Neural crest cell (in vitro differentiated cells): ENCODE measurements at places on chromosomes 16 and 17. TPM values are rescaled to one million over a fixed set of nuclear protein-coding genes. Genes with fewer than 3 reads are reported as not detected.

DNA sequence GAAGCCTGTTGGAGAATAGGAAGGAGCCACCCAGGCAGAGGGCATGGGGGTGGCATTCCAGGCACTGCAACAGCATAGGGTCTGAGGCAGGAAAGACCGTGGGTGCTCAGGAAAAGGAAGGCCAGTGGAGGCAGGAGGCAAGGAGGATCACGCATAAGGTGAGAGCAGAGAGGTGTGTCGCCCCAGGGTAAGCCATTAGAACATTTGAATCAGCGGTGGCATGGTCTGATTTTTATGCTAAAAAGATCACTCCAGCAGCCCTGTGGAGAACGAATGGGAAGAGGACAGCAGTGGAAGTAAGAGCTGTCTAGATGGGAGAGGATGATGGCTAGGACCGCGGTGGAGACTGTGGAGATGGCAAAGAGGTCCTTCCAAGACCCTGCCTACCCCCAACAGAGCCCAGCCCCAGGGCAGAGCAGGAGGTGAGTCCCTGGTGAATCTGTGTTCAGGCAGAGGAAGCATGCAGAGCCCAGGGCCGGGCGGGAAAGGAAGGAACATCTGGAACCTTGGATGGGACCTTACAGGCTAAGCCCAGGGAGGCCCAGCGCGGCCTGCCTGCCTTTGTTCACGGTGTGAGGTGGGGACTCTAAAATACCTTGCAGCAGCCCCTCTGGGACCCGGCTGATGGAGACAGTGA lies 7.8 kb downstream of the LPO start:
- no peaks in the 10 kb centered on the region for H3K36me3 ChIP-seq
- no peak overlapping the region for H3K4me3 ChIP-seq
- no peak overlapping the region for H3K27ac ChIP-seq
- DNase-seq: no peak
- H3K27me3 ChIP-seq: peaks cover 92% of the 10 kb centered on the region

GRCh38 chr17:38617074-38617860 lies 11.5 kb upstream of the SRCIN1 start:
- peak overlapping the region; percentile 36 for H3K27ac ChIP-seq
- H3K27me3 ChIP-seq: no peaks in the 10 kb centered on the region
- H3K36me3 ChIP-seq: no peaks in the 10 kb centered on the region
- no peak for DNase-seq
- H3K4me1 ChIP-seq: peaks cover 3% of the 10 kb centered on the region

DNA sequence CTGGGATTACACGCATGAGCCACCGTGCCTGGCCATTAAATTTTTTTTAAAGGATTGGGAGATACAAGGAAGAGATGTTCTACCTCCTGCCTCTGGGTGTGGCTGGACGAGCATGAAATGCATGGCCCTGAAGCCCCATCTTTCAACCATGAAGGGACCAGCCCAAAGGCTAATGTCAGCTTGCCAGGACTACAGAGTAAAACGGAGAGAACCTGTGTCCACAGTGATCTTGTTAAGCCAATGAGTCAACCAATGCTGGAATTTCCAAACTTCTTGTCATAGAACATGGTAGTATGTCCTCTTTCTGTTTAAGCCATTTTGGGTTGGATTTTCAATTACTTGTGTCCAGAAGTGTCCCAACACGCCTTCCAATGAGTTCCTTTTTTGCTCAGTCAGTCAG lies 71.3 kb downstream of the RTN4RL1 start:
- H3K27me3 ChIP-seq: no peaks in the 10 kb centered on the region
- H3K27ac ChIP-seq: no peak overlapping the region
- no peak for DNase-seq

The TNFRSF13B gene
- total RNA-seq: not detected in 2 replicates

DNA sequence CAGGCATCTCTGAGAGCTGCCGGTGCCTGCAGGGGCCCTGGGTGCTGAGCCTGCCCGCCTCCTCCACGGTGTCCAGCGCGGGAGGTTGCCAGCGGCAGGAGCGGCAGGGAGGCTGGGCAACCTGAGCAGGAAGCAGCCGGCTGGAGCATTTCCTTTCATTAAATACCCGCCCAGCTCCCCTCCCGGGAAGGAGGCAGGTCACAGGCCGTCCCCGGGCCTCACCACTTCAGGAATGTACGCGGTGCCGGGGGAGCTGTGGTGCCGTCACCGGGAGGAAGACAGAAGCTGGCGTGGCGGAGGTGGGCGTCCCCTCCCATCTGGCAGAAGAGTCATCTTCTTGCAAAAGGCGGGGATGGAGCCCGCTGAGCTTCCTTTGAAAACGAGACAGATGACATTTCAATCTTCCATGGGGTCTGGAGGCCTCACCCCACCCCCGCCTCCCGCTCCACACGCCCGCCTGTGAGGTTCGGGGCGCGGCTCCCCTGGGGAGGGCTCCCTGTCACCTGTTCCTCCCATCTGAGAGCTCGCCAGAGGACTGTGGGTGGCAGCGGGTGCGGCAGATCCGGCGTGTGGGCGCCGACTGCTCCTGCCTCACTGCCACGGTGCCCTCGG lies 16.0 kb downstream of the SOX8 start:
- no peak overlapping the region for H3K4me3 ChIP-seq
- H3K27me3 ChIP-seq: peaks cover 23% of the 10 kb centered on the region
- H3K36me3 ChIP-seq: no peaks in the 10 kb centered on the region
- no peak overlapping the region for H3K27ac ChIP-seq

The GTF3C1 gene
- total RNA-seq: 123 and 125 TPM in 2 replicates

DNA sequence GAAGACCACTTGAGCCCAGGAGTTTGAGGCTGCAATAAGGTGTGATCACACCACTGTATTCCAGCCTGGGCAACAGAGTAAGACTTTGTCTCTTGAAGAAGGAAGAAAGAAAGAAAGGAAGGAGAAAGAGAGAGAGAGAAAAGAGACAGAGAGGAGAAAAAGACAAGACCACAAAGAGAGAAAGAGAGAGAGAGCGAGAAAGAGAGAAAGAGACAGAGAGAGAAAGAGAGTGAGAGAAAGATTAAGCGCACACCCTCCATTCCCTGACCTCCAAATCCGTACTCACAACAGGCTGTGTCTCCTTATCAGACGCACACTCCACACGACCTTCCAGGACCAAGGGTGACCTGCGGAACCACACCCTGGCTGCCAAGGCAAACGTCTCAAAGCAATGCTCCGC lies 19.6 kb downstream of the KLHDC4 start:
- no peak overlapping the region for H3K27ac ChIP-seq
- DNase-seq: no peak
- H3K36me3 ChIP-seq: peaks cover 19% of the 10 kb centered on the region
- no peak overlapping the region for H3K4me3 ChIP-seq
- H3K4me1 ChIP-seq: no peaks in the 10 kb centered on the region

The COX6A2 gene
- not detected in 2 replicates for total RNA-seq

- no peak for DNase-seq
- H3K27ac ChIP-seq: peak overlapping the region; percentile 51
- H3K4me1 ChIP-seq: peaks cover 73% of the 10 kb centered on the region
- H3K36me3 ChIP-seq: peaks cover 7% of the 10 kb centered on the region
These were observed 1.0 kb downstream of the MSI2 start for GRCh38 chr17:57257195-57257894.

GRCh38 chr16:46908540-46909372 lies 24.6 kb downstream of the GPT2 start:
- H3K27ac ChIP-seq: no peak overlapping the region
- H3K36me3 ChIP-seq: peaks cover 11% of the 10 kb centered on the region
- H3K4me3 ChIP-seq: no peak overlapping the region
- DNase-seq: peak; percentile 81
- no peaks in the 10 kb centered on the region for H3K27me3 ChIP-seq
- H3K4me1 ChIP-seq: peaks cover 7% of the 10 kb centered on the region

GRCh38 chr16:56514845-56515244 lies 5.0 kb downstream of the BBS2 start:
- H3K27ac ChIP-seq: no peak overlapping the region
- H3K27me3 ChIP-seq: no peaks in the 10 kb centered on the region
- peaks cover 25% of the 10 kb centered on the region for H3K4me1 ChIP-seq
- H3K4me3 ChIP-seq: no peak overlapping the region
- peaks cover 9% of the 10 kb centered on the region for H3K36me3 ChIP-seq

DNA sequence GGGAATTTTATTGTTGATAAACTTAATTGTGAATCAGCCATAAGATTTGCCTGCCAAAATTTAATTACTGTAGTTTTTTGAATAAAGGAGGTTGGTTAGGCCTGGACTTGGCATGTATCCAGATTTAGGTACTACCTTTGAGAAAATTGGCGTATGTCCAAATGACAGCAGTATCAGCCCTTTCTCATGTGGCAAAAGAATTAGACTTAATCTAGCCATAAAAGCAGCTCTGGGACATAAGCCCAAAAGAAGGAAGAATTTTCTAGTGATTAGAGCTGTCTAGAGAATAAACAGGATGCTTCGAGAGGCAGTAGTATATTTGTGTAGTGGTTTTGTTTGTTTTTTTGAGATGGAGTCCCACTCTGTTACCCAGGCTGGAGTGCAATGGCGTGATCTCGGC lies 27.7 kb downstream of the PPM1E start:
- DNase-seq: no peak
- no peaks in the 10 kb centered on the region for H3K36me3 ChIP-seq
- no peak overlapping the region for H3K27ac ChIP-seq
- no peak overlapping the region for H3K4me3 ChIP-seq
- H3K27me3 ChIP-seq: no peaks in the 10 kb centered on the region
- H3K4me1 ChIP-seq: peaks cover 13% of the 10 kb centered on the region

DNA sequence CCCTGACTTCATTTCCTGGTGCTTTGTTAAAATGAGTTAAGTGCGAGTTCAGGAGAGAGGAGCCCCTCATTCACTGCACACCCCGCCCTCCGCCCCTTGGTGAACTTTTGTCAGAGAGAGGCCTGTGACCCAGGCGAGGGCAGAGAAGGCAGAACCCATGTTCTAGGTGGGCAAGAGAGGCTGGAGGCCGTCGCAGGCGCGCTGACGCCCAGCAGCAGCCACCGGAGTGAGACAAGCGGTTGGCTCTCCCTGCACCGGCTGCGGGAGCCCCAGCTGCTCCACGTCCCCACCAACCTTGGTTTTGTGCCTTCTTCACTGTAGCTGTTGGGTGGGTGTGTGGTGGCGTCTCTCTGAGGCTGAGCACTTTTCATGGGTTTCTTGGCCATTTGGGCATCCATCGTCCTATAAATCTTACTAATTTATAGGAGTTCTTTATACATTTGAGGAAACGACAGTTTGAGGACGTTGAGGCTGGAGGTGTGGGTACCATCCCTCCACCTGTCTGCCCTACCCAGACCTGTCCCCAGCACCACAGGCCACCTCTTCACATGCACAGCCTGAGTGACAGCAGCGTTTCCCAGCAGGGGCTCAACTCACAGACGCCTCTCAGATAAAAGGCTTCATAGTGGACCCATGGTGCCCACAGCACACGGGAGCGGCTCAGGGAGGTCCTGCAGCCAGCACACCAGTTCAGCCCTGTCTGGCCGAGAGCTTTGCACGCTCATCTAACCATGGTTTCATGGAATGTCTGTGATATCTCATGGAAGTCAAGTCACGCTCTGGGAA lies 45.2 kb upstream of the CBFA2T3 start:
- H3K4me1 ChIP-seq: no peaks in the 10 kb centered on the region
- H3K27me3 ChIP-seq: peaks cover 47% of the 10 kb centered on the region
- H3K4me3 ChIP-seq: no peak overlapping the region
- no peaks in the 10 kb centered on the region for H3K36me3 ChIP-seq

DNA sequence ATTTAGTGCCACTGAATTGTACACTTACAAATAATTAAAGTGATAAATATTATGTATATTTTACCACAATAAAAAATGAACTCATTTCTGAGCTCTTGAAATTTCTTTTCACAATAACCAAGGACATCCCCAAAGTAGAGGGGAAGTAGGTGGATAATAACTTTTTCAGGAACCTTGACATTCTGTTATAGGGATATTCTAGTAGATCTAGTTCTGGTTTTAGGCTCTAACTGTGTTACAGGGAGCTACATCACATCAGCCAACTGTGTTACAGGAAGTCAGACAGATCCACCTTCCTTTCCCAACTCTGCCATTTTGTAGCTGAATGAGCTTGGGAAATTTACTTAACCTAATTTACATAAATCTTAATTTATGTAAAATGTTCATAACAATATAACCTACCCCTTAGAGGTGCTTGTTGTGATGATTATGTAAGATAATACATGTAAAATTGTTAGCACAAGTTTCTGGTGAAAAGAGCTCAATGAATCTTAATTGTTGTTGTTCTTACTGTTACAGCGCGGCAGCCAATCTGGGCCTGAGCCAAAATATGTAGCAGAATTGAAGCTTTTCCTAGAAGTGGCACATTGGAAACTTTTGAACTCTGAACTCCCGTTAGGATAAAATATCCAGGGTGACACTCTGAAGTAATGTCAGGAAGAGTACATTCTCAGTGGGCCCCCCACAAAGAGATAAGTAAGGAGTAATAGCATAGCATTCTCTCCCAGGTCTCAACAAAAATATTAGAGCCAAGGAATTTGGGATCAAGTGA lies 169.8 kb downstream of the AATF start:
- H3K27ac ChIP-seq: no peak overlapping the region
- peaks cover 35% of the 10 kb centered on the region for H3K4me1 ChIP-seq
- H3K27me3 ChIP-seq: no peaks in the 10 kb centered on the region
- no peak for DNase-seq
- H3K4me3 ChIP-seq: no peak overlapping the region

The SLC9A5 gene
- total RNA-seq: 3.3 and 4.4 TPM in 2 replicates

DNA sequence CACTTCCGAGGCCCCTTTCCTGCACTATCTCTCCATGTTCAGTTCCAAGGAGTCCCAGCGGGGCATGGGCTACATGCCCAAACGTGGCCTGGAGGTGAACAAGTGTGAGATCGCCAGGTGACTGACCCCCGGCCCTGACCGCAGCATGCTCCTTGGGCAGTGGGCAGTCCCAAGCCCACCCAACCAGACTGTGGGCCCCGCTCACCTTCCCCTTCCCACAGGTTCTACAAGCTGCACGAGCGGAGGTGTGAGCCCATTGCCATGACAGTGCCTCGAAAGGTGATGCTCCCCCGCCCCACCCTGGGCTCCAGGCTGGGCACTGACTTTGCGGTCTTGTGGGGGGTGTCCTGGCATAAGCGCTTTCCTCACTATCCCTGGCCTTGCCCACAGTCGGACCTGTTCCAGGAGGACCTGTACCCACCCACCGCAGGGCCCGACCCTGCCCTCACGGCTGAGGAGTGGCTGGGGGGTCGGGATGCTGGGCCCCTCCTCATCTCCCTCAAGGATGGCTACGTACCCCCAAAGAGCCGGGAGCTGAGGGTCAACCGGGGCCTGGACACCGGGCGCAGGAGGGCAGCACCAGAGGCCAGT lies 4.7 kb downstream of the CORO1A start:
- H3K27ac ChIP-seq: no peak overlapping the region
- DNase-seq: no peak
- peak overlapping the region; percentile 38 for H3K4me3 ChIP-seq
- H3K36me3 ChIP-seq: no peaks in the 10 kb centered on the region

- DNase-seq: no peak
- H3K36me3 ChIP-seq: no peaks in the 10 kb centered on the region
- H3K27me3 ChIP-seq: no peaks in the 10 kb centered on the region
- peaks cover 3% of the 10 kb centered on the region for H3K4me1 ChIP-seq
- H3K27ac ChIP-seq: no peak overlapping the region
These were observed 12.4 kb downstream of the SNTB2 start for GRCh38 chr16:69199382-69199781.

- no peak overlapping the region for H3K4me3 ChIP-seq
- H3K27ac ChIP-seq: no peak overlapping the region
- DNase-seq: no peak
- H3K27me3 ChIP-seq: peaks cover 4% of the 10 kb centered on the region
- H3K4me1 ChIP-seq: no peaks in the 10 kb centered on the region
These were observed 7.3 kb upstream of the BLMH start for GRCh38 chr17:30299000-30299399.

GRCh38 chr17:75557075-75557851 lies 30.3 kb upstream of the MYO15B start:
- no peak overlapping the region for H3K4me3 ChIP-seq
- no peaks in the 10 kb centered on the region for H3K4me1 ChIP-seq
- no peaks in the 10 kb centered on the region for H3K27me3 ChIP-seq
- H3K36me3 ChIP-seq: no peaks in the 10 kb centered on the region

GRCh38 chr17:34130544-34130943 lies 124.5 kb upstream of the CCL2 start:
- no peak overlapping the region for H3K27ac ChIP-seq
- peaks cover 13% of the 10 kb centered on the region for H3K27me3 ChIP-seq
- no peak overlapping the region for H3K4me3 ChIP-seq
- H3K36me3 ChIP-seq: no peaks in the 10 kb centered on the region
- no peak for DNase-seq

The CCL4L2 gene
- total RNA-seq: not detected in 2 replicates

The SDR42E2 gene
- not detected in 2 replicates for total RNA-seq
